ENCODE measurements at places on chromosomes 2 and 18.
A peak's percentile ranks its signal among the peaks of the same experiment; 100 is the strongest.

DNA sequence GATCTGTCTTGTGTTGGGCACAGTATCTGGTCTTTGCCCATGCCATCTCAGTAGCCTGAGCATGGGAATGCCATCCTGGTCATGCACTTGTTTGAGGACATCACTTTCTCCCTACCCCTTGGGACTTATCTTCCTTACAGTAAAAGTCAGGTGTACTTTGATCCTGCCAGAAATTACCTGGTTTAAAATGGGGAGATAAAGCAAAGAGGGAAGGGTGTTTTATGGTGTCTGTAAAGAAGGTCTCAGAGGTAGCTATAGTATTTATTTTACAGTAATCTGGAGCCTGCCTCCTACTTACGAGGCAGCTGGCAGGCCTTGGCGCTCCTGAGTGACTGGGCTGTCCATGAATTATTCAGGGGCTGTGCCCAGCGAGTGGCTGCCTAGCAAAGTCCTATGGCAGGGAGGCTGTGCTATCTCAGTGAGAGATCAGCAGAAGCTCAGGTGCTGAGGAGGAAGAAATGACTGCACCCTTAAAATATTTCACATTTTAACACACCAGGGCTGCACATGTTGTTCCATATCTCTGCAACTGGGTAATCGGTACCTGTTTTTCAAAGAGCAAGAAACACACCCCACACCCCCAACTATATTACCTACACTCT, 93.9 kb downstream of the SPTBN1 start:
- DNase-seq: no peak

DNA sequence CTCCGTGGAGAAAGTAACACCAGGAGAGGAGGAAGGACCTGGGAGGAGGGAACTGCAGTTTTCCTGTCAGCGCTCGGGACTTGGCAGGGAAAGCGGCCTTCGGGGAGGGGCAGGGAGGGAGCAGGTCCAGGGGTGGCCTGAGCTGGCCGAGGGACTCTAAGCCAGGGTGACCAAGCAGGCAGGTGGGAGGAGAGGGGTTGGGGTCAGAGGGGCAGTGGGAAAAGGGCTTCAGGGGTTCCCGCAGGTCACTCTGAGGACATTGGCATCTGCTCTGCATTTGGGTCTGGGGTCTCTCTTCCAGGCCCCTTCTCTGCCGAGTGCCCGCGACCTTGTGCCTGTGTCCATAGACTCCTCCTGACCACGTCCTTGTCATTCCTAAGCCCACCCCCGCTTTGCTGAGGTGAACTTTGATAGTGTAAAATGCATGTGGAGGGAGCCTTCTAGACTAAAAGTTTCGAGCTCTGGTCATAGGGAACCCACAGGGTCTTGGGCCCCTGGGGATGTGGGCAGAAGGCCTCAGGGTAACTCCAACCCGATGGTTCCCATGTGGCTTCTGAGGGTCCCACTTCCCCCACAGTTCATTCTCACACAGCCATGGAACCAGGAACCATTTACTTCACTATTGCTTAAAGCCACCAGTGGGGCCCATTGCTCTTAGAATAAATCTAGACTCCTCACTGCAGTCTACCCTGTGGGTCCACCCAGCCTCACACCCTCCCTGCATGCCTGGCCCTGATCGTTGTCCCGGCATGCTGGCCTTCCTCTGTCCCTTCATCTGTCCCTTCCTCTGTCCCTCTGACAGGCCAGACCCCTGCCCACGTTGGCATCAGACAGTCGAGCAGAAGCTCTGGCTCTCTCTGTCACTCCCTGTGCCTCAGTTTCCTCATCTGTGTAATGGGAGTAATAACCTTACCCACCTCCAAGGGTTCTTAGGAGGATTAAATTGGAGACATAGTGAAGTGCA, 229.2 kb downstream of the SEPTIN10 start:
- DNase-seq: no peak

DNA sequence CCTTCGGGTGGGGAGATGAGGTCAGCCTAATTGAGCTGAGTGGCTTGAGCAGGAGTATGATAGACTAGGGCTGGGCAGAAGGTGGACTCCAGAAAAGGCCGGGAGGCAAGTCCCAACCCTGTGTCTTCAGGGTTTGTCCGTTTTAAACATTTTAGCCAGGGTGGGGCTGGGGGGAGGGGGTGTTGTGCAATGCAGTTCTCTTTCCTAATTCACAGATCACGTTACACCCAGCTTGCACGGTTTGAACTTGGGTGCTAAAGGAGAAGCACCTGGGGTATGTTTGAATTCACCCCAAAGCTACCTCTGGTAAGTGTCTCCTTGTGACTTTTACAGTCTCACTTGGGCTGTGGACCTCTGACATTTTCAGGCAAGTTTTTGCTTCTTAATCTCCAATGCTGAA, 233.3 kb downstream of the AGAP1 start:
- no peak for DNase-seq

GRCh38 chr2:65314801-65315441, 87.3 kb downstream of the ACTR2 start:
- DNase-seq: no peak

GRCh38 chr2:144982481-144982880, 462.6 kb upstream of the ZEB2 start:
- DNase-seq: no peak

DNA sequence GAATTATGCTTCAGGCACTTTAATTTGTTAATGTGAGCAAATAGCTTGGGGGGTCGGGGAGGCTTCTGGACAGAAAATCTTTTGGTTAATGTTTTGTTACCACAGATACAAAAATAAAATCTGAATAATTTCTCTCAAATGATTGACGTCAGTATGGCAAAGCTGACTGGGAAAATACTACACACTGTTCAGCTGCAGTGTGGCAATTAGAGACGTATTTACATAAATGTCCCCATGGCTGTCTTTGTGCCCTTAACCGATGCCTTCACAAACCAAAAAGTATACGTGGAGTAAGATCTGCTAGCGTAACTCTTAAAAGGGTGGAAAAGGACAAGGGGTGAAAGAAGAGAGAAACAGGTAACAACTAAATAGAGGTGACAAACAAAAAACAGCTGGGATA, 83.4 kb downstream of the ACTR2 start:
- no peak for DNase-seq

GRCh38 chr2:15195813-15196212, 365.3 kb downstream of the NBAS start:
- no peak for DNase-seq

DNA sequence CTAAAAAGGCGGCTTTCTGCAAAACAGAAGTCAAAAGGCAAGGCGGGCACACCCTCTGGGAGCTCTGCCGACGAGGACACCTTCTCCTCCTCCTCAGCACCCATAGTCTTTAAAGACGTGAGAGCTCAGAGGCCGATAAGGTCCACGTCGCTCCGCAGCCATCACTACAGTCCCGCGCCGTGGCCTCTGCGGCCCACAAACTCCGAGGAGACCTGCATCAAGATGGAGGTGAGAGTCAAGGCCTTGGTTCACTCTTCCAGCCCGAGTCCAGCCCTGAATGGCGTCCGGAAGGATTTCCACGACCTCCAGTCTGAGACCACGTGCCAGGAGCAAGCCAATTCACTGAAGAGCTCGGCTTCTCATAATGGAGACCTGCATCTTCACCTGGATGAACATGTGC, 36.1 kb downstream of the SOCS6 start:
- no peak for DNase-seq

- DNase-seq: no peak
These were observed 407.0 kb downstream of the SUCLG1 start for GRCh38 chr2:84052043-84052442.

GRCh38 chr2:234388591-234388990, 108.3 kb downstream of the ARL4C start:
- DNase-seq: no peak

DNA sequence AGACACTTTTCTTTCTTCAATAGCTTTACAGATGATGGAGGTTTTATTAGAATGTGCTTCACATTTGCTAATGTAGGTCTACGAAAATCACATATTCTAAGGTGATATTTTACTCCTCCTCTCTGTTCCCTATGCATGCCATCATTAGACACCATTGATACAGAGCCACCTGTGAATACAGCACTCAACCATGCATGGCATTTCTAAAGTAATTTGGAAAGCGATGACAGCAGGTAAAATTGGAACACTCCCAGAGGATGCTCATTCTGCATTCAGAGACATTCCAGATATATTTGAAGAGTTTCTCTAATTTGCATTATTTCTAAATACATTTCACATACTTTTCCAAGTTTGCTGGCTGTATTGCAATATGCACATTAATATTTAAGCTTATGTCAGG, 65.3 kb upstream of the RIT2 start:
- no peak for DNase-seq

DNA sequence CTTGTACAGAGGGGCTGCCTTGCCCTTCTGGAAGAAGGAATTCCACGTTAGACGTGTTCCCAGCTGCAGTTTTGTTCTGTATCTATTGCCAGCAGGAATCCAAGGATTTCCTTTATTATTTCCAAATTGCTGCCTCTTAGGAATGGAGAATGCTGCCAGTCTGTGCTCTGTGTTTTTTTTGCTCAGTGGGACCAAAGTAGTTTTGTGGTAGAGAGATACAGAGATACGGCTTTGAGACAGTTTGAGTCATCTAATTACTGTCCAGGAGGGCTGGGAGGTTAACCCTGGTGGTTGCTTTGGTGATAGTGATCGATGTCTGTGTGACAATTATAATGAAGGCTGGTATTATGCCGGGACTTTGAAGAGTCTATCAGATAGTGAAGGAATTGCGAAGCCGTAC, 26.3 kb downstream of the ASAP2 start:
- peak; percentile 13 for DNase-seq

DNA sequence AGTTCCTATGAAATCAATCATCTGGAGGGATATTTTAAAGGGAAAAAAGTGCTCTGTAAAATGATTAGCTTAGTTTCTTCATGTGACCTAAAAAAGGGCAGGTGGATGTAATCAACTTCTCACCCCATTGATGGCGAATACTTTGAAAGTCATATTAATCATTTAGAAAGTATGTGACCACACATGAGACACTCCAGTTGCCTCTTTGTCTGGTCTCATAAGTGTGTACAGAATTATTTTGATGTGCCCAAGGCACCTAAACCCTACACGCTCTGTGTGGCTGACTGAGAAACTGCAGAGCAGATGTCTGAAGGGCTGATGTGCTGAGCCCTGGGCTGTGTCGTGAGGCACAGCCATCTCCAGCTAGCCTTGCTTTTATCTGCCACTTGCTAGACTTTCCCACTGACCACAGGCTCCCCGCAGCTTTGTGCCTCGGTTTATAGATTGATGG, 26.9 kb downstream of the SGPP2 start:
- DNase-seq: no peak

DNA sequence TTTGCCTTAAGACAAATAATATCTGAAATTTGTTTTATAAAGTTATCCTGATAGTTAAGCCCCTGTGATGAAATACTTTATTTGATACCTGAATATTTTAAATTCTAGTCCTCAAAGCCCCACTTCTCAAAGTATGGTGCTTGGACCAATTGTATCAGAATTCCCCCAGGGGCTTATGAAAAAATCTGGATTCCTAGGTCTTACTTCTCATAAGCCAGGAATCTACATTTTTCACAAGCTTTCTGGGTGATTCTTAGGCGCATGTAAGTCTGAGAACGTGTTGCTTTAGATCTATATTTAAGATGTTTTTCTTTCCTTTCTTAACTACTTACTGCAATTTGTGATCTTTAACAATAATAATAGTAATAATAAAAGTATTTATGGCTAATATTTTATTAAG, 53.1 kb downstream of the MYO1B start:
- DNase-seq: no peak

DNA sequence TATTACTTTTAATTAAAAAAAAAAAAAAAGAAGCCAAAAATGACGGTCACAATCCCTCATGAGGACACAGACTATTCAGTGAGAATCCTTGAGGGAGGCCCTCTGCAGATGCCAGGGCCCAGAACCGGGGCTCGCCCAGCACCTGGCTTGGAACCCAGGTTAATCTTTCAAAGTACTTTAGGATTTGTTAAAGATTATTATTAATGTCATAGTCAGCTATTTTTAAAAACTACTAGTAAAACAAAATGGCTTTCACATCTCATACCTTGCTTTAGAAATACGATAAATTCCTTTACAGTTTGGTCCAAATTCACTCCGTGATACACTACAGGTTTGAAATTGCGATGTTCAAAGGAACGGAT, 27.1 kb downstream of the C2orf76 start:
- DNase-seq: no peak

GRCh38 chr2:44148999-44149398, 19.7 kb upstream of the PPM1B start:
- DNase-seq: no peak

DNA sequence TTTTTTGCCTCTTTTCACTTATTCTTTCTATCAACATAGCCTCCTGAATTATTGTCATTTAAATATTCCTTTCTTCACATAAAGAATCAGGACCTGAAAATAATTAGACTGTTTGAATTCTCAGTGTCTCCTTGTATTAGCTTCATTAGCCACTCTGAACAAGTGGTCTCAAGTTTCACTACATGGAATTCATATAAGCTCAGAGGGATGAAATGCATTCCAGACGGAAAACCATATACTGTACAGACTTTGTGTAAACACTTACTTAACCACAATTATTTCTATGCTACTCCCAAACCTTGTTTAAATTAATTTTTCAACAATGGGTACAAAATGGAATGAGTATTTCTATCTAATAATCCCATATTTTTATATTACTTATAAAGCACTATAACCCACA, 53.4 kb downstream of the CHN1 start:
- DNase-seq: no peak

GRCh38 chr2:190533968-190534309, 583 bp downstream of the NEMP2 start:
- peak; percentile 68 for DNase-seq

GRCh38 chr2:233940376-233941276, 23.5 kb downstream of the TRPM8 start:
- no peak for DNase-seq

DNA sequence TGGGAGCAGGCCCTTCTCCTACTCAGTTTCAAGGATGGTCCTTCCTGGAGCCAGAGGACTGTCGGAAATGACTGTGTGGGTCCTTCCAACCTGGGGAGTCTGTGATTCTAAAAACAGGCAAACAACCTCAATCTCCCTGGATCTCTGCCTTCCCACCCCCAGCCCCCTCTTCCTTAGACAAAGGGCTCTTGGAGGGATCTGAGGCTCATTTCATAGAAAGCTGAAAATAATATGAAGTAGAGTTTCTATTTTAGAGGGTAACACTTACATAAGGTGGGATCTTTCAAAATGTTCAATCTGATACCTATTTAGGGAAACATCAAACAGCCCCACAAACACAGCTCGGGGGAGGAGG, 69.4 kb downstream of the RHOB start:
- DNase-seq: no peak

DNA sequence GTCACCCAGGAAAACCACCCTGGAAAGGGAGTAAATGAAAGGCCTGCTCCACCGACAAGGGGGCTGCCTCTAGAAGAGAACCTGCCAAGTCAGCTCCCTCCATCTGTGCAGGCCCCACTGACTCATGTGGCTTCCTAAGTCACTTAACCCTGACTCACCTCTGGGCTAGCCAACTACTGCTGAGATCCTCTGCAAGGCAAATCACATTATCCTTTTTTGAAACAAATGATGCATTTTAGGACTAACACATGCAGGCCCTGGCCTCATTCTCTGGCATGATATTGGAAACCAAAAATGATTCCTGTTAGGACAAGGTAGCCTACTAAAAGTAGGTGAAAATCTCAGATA, 474.6 kb downstream of the EPHA4 start:
- DNase-seq: no peak
